Activated CD8-positive, alpha-beta memory T cell treated with anti-CD3 and anti-CD28 coated beads for 48 hours (primary cell): ENCODE measurements at places on chromosomes 12 and 14.
A peak's percentile ranks its signal among the peaks of the same experiment; 100 is the strongest.

DNA sequence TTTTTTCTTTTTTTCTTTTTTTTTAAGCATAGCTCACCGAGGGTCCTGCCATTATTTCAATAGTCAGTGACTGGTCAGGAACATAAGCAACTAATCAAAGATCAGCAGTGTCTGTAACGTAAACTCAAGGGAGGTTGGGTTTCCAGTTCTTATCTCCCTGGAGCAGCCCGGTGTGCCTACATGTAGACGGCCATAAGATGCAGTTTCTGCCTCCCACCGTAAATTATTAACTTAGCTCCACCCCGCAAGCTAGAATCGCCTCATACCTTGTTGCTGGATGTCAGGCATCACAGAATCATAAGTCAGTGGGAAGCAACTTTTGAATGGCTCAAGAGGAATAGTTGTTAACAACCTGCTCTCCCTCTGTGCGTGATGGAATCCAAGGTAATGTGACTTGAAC, at the start of gene MYO1H:
Gene MYO1H (plus strand): TSS at position 312 of the 400 bp plus-strand sequence. CDS start 61 bp downstream, at position 373.
- DNase-seq: no peak

- DNase-seq: peak; percentile 19
These were observed 612 bp downstream of the PHC1 start for GRCh38 chr12:8914716-8915526.

- no peak for DNase-seq
These were observed 49.6 kb downstream of the CMKLR1 start for GRCh38 chr12:108289350-108290161.

- no peak for DNase-seq
These were observed 22.4 kb downstream of the FAM222A start for GRCh38 chr12:109735825-109736551.

DNA sequence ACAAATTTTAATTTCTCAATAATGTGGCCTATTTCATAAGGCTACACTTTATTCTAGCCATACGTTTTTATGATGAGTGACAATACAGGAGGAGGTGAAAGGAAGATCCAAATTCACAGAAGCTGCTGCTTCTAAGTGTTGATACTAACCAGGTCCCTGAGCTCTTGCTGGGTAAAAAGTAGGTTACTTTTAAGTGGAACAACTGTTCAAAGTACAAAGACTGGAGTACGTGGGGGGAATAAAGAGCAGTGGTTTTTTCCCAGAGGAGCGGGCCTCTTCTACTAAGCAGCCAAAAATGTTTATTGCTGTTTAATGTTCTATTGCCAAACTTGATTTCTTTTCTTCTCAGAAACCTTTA, 301.8 kb downstream of the AEBP2 start:
- DNase-seq: no peak

DNA sequence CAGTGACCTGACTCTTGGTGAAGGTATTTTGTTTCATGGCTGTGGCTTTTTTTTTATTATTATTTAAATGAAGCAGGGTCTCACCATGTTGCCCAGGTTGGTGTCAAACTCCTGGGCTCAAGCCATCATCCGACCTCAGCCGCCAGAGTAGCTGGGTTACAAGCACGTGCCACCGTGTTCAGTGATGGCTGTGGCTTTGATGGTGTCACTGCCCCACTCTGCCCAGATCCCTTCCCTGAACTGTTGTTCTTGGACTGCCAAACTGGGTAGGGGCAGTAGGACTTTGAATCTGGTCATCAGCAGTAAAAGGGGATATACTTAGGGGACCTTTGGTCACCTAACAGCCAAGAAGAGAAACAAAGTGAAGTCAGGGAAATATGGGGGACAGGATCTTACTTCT, 19.4 kb downstream of the B4GALNT3 start:
- no peak for DNase-seq

DNA sequence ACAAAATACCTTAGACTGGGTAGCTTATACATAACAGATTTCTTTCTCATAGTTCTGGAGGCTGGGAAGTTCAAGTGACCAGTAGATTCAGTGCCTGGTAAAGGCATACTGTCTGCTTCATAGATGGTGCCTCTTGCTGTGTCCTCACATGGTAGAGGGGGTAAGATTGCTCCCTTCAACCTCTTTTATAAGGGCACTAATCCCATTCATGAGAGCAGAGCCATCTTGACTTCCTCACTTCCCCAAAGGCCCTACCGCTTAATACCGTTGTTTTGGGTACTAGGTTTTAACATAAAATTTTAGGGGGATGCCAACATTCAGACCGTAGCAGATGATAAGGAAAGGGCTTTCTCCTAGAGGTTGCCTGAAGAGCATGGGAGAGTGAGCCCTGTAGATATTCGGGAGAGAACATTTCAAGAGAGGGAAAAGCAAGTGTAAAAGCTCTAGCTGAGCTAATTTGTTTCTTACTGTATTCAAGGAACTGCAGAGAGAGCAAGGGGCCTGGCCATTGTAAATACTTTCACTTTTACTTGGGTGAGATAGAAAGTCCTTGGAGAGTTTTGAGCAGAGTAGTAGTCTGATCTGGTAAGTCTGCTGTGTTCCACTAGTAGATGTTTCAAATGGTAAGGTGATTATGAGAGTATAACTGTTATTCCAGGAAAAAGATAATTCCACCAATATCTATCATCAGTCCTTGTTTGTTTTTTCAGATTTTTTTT, 27.3 kb downstream of the FRS2 start:
- DNase-seq: no peak

DNA sequence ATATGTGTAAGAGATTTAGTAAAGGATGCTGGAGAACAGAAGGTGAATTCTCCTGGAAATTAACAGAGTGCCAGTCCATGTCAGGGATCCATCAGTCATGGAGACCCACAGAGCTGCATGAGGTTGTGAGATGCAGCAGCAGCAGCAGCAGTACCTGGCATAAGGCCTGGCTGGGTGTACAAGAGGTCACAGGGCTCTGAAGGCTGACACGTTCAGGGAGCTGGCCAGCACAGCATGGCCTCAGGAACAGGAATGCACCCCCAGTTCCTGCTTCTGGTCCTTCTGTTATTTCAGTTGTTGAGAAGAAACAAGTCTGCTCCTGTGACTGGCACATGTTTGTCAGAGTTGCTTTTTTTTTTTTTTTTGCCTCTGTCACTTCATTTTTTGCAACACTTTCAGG, 210.8 kb downstream of the CNTN1 start:
- DNase-seq: no peak

- no peak for DNase-seq
These were observed 43.4 kb upstream of the CFAP54 start for GRCh38 chr12:96445691-96446583.

GRCh38 chr14:97602438-97603117, 805.4 kb downstream of the VRK1 start:
- DNase-seq: peak; percentile 15

GRCh38 chr12:20716037-20716436, 20.9 kb downstream of the SLCO1C1 start:
- no peak for DNase-seq

DNA sequence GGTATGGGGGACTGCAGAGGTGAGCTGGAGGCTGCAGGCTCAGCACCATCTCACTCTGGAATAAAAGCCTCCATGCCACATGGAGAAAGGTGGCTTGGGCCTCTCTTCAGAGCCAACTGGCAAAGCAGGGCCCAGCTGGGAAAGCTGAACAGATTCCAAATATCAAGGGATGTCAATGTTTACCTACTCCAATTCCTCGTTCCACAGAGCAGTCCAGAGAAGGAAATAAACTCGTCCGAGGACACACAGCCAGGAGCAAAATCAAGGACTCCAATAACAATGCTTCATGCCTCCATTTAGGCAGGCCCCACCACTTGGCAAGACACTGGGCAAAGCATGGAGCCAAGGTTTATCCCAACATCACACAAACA, 36.3 kb upstream of the PNMA1 start:
- no peak for DNase-seq

GRCh38 chr12:123928274-123928865, 44.3 kb downstream of the CCDC92 start:
- no peak for DNase-seq

DNA sequence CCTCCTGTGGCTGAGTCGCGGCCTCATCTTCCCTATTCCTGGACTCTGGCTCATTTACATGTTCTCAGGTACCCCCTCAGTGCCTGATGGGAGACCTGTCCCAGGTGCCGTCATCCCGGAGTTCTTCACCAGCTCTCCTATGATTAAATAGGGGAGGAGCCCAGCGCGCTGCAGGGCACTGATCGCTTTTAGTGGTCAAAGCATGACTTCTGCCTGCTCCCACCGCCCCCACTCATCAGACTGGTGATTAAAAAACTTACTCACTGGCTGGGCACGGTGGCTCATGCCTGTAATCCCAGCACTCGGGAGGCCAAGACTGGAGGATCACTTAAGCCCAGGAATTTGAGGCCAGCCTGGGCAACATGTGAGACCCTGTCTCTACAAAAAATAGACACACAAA, 85.9 kb downstream of the FOXN4 start:
- no peak for DNase-seq

DNA sequence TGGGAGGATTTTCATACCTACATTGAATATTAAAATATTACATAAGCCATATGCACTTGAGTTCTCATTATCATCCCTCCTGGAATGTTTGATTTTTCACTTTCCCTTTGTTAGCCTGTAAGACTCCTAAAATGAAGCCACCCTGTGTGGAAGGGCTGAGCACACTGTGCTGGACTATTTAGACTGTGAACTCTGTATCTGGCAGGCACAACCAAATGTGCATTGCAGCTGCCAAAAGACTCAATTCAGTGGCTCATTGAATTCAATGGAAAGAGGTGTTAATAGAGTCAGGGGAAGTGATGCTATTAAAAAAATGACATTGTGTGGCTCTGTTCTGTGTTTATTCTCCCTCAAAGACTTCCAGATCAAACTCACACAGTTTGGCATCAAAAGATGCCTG, 111.1 kb downstream of the SMOC1 start:
- no peak for DNase-seq

- no peak for DNase-seq
These were observed 39.7 kb upstream of the STAB2 start for GRCh38 chr12:103547376-103547775.

DNA sequence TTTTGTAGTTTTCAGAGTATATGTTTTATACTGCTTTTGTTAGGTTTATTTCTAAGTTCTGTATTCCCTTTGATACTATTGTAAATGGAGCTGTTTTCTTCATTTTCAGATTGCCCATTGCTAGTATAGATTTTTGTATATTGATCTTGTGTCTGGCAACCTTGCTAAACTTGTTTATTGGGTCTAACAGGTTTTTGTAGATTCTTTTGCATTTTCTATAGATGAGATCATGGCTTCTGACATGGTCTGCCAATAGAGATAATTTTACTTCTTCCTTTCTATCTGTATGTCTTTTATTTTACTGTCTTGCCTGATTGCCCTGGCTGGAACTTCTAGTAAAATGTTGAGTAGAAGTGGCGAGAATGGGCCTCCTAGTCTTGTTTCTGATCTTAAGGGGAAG, 40.3 kb downstream of the ANKRD9 start:
- no peak for DNase-seq

- peak; percentile 60 for DNase-seq
These were observed 37.0 kb downstream of the RASAL1 start for GRCh38 chr12:113098441-113099028.

GRCh38 chr12:4809449-4810218, 89.4 kb downstream of the GALNT8 start:
- no peak for DNase-seq

GRCh38 chr14:68576031-68576430, 216.8 kb downstream of the ZFP36L1 start:
- no peak for DNase-seq

- no peak for DNase-seq
These were observed 54.7 kb upstream of the FKBP4 start for GRCh38 chr12:2739832-2740641.

- DNase-seq: no peak
These were observed 193.4 kb upstream of the NOVA1 start for GRCh38 chr14:26791117-26791806.

DNA sequence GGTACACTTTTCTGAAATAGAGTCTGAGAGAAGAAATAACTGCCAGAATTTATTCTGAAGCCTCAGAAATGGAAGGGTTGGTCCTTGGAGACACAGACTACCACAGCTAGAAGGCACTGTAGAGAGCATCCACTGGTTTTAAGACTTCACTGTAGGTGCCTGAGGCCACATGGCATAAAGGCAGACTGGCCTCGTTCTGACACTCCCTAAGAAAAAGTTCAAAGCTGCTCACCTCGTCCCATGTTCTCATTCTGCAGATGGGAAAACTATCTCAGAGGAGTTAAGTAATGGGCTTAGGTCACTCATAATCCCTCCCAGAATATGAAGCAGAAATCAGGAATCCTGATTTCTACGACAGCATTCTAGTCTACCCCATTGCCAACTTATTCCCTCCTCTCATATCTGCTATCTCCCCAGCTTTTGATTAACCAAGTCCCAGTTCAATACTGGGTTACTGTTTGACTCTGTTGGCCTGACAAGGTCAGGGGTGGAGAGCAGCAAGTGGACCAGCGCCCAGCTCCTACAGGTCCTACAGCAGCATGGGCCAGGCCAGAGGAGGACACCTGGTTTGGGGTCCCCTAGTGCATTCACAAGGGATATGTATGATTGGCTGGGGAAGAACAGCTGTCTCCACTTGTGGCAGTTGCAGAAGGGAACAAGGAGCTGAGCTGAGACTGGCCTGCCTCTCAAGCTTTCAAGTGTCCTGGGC, 3.7 kb downstream of the ITGA5 start:
- no peak for DNase-seq

DNA sequence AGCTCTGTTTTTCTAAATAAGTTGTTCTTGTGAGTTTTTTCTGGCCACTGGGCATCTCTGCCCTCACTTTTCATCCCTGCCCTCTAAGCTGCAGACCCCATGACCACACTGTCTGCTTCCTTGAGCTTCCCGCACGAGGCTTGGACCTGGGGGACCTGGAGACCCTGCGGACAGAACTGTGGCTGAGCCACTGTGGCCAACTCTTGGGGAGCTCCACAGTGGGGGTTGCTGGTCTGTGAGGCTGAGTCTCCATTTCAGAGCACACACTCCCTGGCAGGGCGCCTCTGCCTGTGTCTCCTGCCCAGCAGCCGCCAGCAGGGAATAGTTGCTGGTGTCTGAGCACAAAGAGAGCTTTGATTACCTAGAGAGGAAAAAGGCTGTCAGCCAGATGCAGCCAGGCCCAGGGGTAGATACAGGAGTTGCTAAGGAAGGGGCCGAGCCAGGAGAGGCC, 13.1 kb upstream of the RIN3 start:
- DNase-seq: no peak

DNA sequence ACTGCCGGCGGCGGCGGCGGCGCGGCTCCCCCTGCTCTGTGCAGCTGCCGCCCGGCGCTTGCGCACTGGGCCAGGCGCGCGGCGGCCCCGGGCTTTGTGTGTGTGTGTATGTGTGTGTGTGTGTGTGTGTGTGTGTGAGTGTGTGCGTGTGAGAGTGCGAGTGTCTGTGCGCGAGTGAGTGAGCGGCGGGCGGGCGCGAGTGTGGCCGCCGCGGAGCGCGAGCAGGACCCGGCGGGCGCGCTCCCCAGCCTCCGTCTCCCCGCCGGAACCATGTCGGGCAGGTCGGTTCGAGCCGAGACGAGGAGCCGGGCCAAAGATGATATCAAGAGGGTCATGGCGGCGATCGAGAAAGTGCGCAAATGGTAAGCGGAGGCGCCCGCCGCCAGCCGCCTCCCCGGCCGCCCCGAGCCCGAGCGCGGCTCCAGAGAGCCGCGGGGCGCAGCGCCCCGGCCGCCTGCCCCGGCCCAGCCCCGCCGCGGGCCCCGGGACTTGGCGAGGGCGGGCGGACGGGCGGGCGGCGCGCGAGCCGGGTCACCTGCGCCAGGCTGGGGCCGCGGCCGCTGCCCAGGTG, at the start of gene BCL7A:
Gene BCL7A (plus strand): TSS at position 63 of the 571 bp plus-strand sequence. CDS start 208 bp downstream, at position 271.
- peak; percentile 33 for DNase-seq

- no peak for DNase-seq
These were observed 145.6 kb upstream of the NAV3 start for GRCh38 chr12:77685112-77685511.

- DNase-seq: no peak
These were observed 416.2 kb downstream of the EGLN3 start for GRCh38 chr14:33534632-33535031.

- no peak for DNase-seq
These were observed 356.7 kb downstream of the SNAPC1 start for GRCh38 chr14:62118871-62119270.

- no peak for DNase-seq
These were observed 367.6 kb downstream of the RPS29 start for GRCh38 chr14:49218436-49219092.
